ENCODE measurements at places on chromosomes 2 and 18. TPM values are rescaled to one million over a fixed set of nuclear protein-coding genes. Genes with fewer than 3 reads are reported as not detected.

The TSHZ1 gene
- 24.5 TPM for total RNA-seq

The ATP6V1B1 gene
- 36.9 TPM for total RNA-seq

The MROH2A gene
- total RNA-seq: not detected

The PELI1 gene
- total RNA-seq: 56.2 TPM

The CLIP4 gene
- 65.7 TPM for total RNA-seq

The SLC14A1 gene
- 9.0 TPM for total RNA-seq

The THAP4 gene
- 54.5 TPM for total RNA-seq

The IL1F10 gene
- total RNA-seq: 0.80 TPM

The EGR4 gene
- not detected for total RNA-seq

The HOXD9 gene
- not detected for total RNA-seq

The TMEM127 gene
- 66.5 TPM for total RNA-seq

The GALR1 gene
- not detected for total RNA-seq

The OSBPL6 gene
- 30.9 TPM for total RNA-seq

The ELOA2 gene
- not detected for total RNA-seq

The ANKRD53 gene
- total RNA-seq: not detected

The ASNSD1 gene
- total RNA-seq: 34.1 TPM

The CKAP2L gene
- total RNA-seq: 3.8 TPM

The TNFAIP6 gene
- total RNA-seq: not detected

The KIF5C gene
- total RNA-seq: 1.6 TPM

The POTEE gene
- not detected for total RNA-seq

The POMC gene
- total RNA-seq: 2.7 TPM

Data from suprapubic skin (tissue), 4 donors.